ENCODE measurements at places on chromosomes 4 and X.

DNA sequence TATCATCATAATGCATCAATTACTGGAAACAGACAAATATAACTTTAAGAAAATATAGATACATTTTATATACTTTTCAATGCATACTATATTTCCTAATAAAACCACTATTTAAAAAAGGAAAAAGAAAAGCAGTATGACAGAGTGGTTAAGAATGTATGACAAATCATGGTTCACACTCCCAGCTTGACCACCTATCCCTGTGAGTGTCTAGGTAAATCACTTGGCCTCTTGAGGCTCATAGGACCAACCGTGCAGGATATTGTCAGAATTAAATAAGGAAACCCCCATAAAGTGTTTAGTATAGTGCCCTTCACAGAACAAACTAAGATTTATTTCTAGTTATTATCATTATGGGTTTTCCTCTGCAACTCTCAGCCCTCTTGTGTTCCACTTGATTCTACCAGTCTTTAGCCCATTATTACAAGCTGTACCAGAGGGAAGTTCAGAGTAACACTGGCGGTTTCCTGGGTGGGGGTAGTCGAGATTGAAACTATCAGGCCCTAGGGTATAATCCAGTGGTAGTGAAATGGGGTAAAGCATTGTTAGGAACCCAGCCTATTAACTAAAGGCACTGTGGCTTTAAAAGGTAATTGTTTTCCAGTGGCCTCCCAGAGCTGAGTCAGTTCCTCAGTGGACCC lies 55.5 kb upstream of the PAK3 start:
- DNase-seq: no peak

GRCh38 chr4:108681321-108681809 lies 31.0 kb downstream of the OSTC start:
- DNase-seq: no peak

DNA sequence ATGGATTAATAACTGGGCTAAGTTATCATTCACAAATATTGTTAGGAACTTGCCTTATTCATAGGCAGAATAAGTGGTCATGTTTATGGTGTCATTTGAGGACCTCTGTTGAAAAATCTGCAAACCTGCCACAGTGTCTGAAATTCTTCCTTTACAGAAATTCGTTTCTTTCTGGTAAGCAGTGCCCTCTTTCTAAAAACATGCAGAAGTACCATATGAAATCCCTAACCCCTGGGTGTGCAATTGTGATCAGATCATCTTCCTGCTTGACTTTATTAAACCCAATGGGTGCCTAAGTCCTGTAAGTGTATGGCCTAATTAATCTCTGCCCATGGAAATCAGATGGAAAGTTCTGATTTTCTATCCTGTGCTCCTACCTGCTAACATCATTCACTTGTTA lies 4.4 kb upstream of the HTATSF1 start:
- DNase-seq: no peak

- no peak for DNase-seq
Measured at GRCh38 chr4:14874990-14875389, 127.3 kb upstream of the CPEB2 start.

GRCh38 chrX:96568071-96568470 lies 116.6 kb upstream of the DIAPH2 start:
- DNase-seq: no peak

GRCh38 chr4:75308049-75308448 lies 206.2 kb downstream of the RCHY1 start:
- no peak for DNase-seq

DNA sequence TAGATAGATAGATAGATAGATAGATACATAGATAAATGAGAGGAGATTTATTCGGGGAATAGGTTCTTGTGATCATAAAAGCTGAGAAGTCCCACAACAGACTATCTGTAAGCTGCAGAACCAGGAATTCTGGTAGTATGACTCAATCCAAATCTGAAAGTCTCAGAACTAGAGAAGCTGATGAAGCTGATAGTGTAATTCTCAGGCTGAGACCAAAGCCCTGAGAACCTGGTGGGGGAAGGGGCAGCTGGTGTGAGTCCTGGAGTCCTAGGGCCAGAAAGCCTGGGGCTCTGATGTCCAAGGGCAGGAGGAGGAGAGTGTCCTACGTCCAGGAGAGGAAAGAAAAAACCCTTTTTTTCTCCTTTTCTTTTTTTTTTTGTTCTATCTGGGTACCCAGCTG lies 8.0 kb upstream of the BANK1 start:
- DNase-seq: no peak

- DNase-seq: no peak
Measured at GRCh38 chr4:140082391-140082755, 71.6 kb downstream of the MAML3 start.

- DNase-seq: no peak
Measured at GRCh38 chr4:10009861-10010500, 11.3 kb downstream of the SLC2A9 start.

DNA sequence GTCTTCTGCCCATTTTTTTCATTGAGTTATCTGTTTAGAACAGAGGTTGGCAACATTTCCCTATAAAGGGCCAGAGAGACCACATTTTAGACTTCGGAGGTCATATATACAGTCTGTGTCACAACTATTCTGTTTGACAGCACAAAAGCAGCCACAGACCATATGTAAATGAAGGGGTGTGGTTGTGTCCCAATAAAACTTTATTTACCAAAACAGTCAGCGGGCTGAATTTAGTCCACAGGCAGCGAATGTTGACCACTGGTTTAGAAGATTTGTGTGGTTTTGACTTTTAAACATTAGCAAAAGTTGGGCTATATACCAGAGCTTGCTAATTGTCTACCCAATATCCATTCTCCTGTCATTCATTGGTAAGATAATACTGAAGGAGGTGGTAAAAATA lies 150.8 kb downstream of the AMELX start:
- no peak for DNase-seq

GRCh38 chr4:40066651-40067050 lies 10.0 kb downstream of the N4BP2 start:
- no peak for DNase-seq

DNA sequence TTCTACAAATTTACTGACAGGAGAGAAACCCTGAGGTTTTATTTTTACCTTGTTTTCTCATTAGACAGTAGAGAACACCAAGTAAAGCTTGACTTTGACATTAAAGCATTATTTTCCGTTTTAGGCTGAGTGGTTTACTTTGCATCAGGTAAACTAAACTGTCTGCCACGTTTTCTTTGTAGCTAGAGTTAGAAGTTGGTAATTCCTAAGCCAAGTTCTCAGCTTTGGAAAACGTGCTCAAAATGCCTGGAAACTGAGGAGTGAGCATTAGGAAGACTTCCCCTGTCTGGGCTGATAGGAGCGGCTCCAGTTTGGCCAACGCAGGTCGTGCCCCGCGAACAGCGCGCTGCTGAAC lies 819 bp downstream of the PDLIM3 start:
- DNase-seq: no peak
